ENCODE measurements at places on chromosomes 5 and 9.

- DNase-seq, result no peak
Observed at GRCh38 chr5:127910307-127910956, 173.1 kb upstream of the SLC12A2 start.

DNA sequence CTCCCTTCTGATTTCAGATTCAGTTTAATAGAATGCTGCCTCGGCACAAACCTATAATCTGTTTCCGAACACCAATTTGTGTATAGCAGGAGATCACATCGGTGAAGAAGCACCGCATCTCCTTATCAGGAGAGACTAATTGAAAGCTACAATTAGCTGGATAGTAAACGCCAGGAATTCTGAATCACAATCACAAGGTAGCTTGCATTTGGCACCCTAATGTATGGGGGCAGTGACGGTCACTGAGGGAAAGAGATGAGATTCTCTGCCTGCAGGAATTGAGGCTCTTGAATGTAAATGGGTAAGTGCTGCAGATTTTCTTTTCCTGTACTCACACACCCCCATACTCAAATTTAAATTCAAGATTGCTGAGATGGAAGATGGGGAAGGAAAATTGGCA is 373.6 kb upstream of the ZNF608 start:
- no peak for DNase-seq

DNA sequence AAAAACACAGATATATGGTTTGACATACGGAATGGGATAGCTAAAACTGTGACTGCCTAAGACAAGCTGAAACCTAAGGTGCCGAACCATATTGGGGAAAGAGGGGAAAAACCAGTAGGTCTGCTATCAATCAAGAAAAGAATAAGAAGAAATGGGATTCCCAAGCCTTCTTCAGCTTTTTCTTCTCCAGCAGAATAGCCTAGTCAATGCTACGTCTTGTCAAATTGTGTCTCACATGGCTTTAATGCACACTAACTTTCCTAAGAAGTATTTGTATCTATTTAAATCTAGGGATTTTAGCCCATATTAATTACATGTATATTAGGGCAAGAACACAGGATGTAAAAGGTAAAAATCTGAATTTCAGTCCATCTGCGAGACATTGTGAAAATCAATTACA is 797 bp upstream of the FBXO38 start:
- no peak for DNase-seq

- DNase-seq, result no peak
Observed at GRCh38 chr5:36495611-36496010, 110.8 kb upstream of the SLC1A3 start.

GRCh38 chr9:87882627-87883026 is at the start of gene SPATA31E1:
Gene SPATA31E1 (plus strand): TSS chr9:87882877. CDS start chr9:87882892, 15 bp downstream.
- DNase-seq, result no peak

- DNase-seq, result no peak
Observed at GRCh38 chr9:124282442-124283227, 24.9 kb downstream of the NEK6 start.

- no peak for DNase-seq
Observed at GRCh38 chr5:163407034-163407655, 30.2 kb upstream of the CCNG1 start.

- peak; percentile 22 for DNase-seq
Observed at GRCh38 chr5:68464424-68464823, 248.9 kb downstream of the PIK3R1 start.

DNA sequence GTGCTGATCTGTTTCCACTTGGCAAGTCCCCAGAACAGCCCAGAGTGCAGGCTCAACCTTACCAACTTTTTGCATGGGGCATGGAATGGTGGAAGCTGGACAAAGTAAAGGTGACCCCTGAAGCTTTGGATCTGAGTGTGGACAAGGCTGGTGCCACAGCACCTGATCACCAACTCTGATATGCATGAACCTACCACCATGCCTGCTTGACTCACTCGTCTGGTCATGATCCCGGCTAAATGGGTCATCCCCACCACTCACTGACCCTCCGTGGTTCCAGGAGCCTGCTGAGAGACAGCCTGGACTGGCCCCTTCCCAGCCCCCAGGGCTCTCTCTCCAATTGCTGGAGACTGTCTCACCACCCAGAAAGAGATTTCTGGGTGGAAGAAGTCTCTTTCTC is 14.4 kb upstream of the SLC22A4 start:
- DNase-seq, result no peak

DNA sequence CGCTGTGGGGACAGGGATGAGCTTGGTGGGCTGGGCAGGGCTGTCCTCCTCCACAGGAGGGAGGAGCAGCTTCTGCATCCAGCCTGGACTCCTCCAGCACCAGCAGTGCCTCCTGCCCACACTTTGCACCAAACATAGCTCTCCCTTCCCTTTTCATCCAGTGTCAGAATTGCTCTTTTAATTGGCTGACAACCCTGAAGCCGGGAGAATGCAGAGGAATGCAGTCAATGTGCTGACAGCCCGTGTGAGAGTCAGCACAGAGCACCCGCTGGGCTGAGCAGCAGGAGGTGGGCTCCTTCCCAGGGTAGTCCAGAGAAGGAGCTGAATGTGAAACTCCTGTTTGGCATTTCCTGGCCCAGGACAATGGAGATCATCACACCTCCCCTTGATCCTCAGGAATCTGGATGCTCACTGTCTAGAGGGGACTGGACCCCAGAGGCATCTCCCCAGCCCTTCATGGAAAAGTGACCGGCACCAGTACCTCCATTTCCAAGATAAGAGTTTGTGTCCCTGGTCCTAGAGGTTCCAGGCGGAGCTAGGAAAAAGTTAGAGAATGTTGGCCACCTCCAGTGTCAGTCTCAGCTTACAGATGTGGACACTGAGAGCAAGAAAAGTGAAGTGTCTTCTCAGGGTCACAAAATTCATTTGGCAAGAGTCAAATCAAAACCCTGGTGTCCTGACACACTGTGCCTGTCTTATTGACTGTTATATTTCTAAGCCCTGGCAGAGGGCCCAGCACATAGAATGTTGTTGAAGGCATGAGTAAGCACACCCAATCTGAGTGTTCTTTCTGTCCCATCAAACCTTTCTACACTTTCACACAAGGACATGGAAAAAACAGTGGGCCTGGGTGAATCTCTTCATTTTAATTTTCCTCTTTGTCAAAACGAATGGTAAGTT is 202.1 kb downstream of the SNX18 start:
- DNase-seq, result no peak

DNA sequence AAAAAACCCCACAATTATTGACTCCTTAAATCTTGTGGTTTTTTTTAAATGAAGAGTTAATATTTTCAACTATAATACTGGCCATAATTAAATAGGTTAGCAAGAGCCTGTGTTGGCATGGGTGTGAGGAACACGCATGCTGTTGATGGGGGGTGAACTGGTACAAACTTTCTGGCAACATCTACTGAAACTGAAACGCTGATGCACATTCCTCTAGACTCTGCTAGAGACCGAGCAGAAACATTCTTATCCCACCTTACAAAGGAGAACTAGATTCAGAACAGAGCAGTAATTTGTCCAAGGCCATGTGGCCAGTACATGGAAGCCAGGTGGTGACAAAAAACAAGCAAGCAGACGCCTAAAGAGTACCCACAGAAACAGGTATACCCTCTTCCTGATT is 2.4 kb downstream of the BICD2 start:
- no peak for DNase-seq
